ENCODE measurements at places on chromosomes 6 and 20.

DNA sequence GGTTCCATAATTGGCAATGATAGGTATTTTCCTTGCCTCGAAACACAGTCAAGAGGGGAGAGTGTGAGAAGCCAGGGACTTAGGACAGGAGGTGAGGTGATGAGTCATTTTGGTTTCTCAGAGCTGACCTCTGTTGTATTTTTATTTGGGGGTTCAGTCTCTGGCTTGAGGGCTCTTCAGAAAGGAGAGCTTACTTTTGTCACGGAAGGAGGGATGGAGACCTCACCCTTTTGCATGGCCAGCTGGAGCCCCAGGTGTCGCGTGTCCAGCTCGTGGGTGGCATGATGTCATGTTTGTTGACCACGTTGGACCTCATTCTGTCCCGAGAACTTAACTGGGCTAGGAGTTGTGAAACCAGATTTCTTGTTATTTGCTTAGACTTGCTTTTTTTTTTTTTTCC is 293.9 kb downstream of the QKI start:
- no peak for DNase-seq

- DNase-seq: no peak
Observed at GRCh38 chr20:22827916-22828315, 207.2 kb upstream of the SSTR4 start.

- DNase-seq: no peak
Observed at GRCh38 chr6:148295261-148295887, 47.3 kb upstream of the SASH1 start.

DNA sequence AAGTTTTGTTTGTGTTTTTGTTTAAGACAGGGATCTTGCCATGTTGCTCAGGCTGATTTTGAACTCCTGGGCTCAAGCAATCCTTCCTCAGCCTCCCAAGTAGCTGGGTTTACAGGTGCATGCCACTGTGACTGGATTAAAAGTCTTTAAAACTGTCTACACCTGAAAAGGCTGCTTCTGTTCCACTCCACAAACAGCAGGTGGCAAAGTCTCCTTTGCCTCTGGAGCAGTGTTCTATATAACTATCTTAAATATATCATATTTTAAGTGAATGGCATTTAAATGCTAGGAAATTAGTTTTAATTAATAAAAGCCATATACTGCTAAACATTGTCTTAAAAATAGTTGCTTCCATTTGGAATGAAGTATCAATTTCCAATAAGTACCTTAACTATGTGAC is 89.2 kb upstream of the BCLAF1 start:
- no peak for DNase-seq

DNA sequence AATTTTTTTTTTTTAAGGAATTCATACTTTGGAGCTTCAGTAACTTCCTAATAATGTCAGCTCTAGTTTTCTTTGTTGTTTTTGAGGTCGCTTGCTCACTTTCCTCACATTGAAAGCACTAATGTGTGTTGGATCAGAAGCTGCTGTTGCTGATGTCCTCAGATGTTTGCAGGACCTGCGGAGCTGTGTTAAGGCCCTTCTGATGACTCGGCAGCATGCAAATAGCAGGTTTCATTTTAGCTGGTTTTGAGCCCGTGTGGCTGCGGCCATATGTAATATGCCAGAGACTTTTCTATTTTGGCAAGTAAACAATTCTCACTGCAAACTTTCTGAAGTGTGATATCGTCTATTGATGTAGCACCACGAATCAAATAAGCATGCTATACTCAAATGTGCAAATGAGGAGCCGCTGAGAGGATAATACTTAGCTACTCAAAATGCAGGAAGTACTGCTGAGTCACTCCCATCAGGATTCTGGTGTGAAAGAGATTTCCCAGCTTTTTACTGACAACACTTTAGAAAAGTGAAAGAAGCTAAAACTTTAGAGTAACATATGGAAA is 187.8 kb downstream of the SASH1 start:
- DNase-seq: no peak

DNA sequence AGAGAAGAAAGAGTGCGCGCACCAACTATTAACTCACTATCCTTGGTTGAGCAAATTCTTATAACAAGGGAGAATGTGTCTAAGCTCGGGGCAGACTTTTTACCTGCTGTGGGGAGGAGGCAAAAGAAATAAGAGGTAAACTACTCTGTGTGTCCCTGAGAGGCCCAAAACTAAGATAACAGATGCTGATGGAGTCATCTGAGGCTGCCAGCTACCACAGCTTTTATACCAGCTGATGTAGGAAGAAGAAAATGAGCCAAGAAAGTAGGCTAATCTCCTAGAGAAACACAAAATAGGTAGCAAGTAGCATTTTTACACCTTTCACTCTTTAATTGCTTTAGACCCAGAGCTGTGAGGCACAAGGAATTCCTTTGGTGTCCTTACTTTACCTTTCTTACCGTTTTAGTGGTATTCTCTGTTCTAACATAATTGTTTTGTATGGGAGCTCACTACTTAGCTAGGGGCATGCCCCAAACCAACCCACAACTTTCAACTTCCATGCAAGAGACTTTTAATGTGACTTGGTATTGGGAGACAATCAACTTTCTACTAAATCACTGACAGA is 27.8 kb upstream of the PIM1 start:
- DNase-seq: no peak

- DNase-seq: no peak
Observed at GRCh38 chr20:15200147-15200565, 862.7 kb upstream of the FLRT3 start.

- DNase-seq: no peak
Observed at GRCh38 chr20:46634528-46634927, 16.7 kb downstream of the SLC13A3 start.

DNA sequence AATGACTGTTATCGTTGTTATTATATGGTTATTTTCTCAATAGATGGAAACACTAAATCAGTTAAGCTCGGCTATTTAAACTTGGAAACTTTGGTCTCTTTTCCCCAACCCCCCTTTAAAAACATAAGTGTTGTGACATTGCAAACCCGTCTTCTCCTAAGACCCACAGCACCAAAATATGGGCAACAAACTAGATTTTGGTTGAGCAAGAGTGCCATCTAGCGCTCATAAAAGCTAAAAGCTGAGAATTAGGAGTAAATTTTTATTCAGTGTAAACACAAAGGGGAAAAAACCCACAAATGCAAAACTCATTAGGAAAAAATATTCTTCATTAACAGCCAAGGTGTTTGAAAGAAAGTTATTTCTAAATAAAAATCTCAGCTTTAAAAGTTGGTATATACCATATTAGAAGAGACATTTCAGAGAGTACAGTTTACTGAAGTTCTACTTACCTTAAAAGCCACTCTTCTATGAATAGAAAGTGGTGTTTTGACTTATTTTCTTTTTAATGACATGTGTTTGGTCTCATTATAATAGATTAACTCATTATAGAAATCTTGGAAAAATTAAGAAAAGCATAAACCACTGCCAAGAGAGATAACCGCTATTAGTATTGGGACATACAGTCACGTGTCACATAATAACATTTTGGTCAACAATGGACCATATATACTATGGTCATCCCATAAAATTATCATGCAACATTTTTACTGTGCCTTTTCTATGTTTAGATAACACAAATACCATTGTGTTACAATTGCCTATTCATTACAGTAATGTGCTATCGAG is 21.1 kb downstream of the SESN1 start:
- DNase-seq: no peak

GRCh38 chr20:44138867-44139266 is 48.1 kb downstream of the JPH2 start:
- DNase-seq: no peak

GRCh38 chr6:69370763-69371162 is 426.0 kb downstream of the LMBRD1 start:
- no peak for DNase-seq

DNA sequence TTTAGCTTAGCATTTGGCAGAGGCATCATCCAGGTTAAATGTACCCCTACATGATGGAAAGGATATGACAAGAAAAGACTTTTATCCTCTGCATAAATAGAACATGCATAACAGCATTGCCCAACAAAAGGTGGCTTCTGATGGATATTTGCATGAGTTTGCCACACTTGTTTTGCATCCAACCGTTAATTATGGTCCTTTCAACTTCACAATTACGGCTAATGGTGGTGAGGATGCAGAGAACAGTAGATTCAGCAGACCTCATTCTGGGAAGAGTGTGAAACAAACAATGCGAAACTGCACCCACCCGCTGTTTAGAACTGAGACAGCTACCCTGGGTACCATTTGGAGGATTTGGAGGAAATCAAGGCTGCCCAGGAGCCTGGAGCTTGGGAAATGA is 690.9 kb upstream of the CHD6 start:
- DNase-seq: no peak

- DNase-seq: no peak
Observed at GRCh38 chr6:8043221-8043620, 21.0 kb downstream of the BLOC1S5 start.

DNA sequence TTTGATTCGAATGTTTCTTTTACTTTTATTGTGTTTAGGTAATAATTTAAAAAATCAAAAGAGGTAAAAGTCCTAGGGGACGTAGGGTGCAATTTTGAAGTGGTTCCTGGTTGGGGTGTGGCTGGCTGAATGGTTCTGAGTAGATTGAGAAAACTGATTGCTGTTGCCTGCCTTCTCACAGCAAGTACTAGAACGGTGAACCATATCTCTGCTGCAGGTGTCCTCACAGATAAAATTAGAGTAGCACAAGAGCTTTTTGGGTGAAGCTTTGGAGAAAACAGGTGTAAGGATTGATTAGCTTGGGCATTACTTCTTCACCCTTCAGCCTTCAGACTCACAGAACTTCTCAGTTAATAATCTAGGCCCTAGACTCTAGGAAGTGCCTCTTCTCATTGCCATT is 19.8 kb upstream of the GJA10 start:
- no peak for DNase-seq

DNA sequence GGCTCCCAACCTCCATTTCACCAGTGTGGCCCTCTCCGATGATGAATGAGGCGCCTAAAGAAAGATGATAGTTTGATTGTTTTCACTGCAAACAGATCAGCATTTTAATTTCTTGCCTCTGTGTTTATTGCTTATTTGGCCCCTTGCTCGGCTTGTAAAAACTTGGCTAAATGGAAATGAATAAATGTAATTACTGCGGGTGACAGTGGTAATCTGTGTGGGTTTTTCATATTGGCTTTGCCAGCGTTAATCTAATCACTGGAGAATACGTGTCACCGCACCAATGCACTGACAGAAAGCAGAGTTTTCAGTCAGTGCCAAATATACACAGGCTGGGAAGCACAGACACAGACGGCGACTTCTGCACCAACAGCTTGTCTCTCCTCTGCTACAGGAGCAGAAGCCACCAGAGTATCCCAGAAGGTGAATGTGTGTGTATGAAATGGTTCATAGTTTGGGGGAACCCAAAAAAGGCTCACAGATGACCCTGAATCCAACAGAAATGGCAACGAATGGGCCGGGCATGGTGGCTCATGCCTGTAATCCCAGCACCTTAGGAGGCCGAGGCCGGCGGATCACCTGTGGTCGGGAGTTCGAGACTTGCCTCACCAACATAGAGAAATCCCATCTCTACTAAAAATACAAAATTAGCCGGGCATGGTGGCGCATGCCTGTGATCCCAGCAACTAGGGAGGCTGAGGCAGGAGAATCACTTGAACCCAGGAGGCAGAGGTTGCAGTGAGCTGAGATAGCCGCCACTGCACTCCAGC is 534.0 kb downstream of the PKHD1 start:
- no peak for DNase-seq

- DNase-seq: no peak
Observed at GRCh38 chr6:6766230-6766905, 177.8 kb downstream of the LY86 start.

- DNase-seq: no peak
Observed at GRCh38 chr6:158338311-158339112, 26.2 kb downstream of the TULP4 start.

DNA sequence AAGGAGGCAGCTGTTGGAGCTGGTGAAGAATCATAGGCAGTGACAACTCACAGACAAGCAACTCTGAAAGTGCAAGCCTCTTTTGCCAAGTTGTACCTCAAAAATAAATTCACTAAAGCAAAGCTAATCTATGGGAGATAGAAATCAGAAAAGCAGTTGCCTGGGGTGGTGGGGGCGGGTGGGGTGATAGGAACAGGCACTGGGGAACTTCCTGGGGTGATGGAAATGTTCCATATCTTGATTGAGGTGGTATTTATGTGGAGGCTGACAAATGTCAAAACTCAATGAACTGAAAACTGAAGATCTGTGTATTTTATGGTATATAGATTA is 52.4 kb downstream of the ATP9A start:
- no peak for DNase-seq

DNA sequence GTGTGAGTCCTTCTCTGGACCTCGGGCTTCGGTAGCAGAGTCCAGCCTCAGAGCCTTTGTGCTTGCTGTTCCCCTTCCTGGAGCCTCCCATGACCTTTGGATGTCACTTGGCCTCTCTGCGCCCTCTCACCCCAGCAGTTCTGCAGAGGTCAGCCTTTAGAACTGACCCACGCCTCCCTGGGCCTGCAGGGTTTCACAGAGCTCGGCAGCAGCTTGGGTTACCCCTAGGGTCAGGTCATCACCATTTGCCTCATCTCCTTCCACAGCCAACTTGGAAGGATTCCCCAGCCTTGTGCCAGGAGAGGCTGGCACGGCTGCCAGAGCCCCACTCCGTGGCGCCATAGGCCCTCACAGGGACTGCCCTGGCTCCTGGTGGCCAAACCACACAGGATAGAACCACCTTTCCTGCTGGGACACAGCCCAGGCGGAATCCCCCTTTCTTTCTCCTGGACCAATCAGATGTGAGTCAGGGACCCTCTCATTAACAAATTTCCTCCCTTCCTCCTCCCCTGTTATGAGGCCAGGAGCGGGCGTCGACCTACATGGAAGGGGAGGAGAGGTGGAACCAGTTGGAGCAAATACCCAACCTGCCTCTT is 13.9 kb upstream of the SIRPA start:
- DNase-seq: no peak

GRCh38 chr6:32182555-32182981 is 1.5 kb downstream of the AGER start:
- DNase-seq: no peak

DNA sequence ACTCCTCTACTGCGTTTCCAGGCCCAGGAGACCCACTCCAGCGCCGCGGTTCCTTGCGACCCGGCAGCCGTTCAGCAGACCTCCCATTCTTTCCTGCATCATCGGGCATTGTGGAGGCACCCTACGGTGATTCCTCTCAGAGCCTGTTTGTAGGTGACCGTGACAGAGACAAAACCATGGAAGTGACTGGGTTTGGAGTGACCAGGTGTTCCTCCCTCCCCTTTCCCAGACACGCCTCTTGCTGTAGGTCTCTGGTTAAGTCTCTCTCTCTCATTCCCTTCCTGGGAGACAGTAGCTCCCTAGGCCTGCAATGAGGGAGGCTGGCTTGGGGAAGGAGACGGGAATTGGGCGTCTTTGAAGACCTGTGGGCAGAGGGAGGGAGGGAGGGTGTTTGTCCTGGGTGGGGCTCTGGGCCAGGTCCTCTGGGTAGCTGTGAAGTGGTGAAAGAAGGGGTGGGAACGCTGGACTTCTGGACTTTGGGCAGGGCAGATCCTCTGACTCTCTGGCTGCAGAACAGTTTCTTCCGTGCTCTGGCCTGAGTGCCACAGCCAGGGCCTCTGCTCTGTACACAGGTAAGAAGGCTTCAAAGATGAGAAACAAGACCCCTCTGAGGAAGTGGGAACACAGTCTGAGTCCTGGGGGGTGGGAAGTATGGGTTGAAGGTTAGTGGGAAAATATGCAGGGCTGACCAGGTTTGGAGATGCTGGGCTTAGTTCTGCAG is 763 bp downstream of the KLC4 start:
- no peak for DNase-seq

- DNase-seq: no peak
Observed at GRCh38 chr6:29965873-29966601, 23.7 kb downstream of the HLA-A start.
